ENCODE measurements at places on chromosomes 12 and 14.

GRCh38 chr12:52501490-52501889 is 8.4 kb upstream of the KRT6A start:
- DNase-seq, result no peak

DNA sequence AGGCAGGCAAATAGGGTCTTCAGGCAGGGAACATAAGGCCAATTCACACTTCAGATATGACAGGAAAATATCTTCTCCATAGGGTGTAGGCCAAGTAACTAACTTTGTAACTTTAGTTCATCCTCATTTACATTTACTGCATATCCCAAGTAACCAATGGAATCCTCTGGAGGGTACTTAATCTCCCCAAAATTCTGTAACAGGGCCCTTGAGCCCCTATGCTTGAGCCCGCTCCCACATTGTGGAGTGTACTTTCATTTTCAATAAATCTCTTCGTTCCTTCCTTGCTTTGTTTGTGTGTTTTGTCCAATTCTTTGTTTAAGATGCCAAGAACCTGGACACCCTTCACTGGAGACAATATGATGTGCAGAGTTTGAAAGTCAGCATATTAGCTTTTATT is 45.3 kb downstream of the FSCB start:
- DNase-seq, result no peak

DNA sequence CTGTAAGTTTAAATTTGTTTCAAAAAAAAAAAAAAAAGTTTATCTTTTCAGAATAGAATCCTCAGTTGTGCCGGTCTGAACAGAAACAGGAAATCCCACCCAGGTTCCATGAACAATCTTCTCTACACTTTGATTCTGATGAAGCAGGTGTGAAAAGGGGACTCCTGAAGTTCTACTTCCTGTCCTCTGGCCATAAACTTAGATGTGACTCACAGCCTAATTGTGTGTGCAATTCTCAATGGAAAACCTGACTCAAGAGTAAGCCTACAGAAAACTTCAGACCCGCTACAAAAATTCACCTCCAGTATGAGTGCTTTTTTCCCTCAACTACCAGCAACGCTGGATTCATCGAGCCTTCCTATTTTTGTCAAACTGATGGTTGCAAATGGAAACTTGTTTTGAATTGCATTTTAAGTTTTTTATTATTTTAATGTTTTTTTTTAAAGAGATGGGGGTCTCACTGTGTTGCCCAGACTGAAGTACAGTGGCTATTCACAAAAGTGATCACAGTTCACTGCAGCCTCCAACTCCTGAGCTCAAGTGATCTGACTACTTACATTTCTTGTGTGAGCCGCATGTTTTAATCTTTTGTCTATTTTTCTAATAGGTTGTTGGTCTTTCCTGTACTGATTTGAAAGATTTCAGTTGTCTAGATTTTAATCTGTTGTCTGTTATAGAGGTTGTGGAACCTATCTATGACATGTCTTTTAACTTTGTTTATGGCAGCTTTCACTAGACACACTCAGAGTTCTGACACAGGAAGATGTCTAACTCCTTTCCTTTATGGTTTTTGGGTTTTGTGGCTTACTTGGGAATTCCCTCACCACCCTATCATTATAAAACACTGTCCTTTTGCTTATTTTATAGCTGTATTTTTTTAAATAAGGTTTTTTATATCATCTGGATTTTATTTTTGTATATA is 37.6 kb downstream of the ATG14 start:
- no peak for DNase-seq

GRCh38 chr14:35405304-35405996 is 901 bp upstream of the NFKBIA start:
- DNase-seq, result no peak

GRCh38 chr12:114626-115211 is 48.2 kb downstream of the IQSEC3 start:
- no peak for DNase-seq

DNA sequence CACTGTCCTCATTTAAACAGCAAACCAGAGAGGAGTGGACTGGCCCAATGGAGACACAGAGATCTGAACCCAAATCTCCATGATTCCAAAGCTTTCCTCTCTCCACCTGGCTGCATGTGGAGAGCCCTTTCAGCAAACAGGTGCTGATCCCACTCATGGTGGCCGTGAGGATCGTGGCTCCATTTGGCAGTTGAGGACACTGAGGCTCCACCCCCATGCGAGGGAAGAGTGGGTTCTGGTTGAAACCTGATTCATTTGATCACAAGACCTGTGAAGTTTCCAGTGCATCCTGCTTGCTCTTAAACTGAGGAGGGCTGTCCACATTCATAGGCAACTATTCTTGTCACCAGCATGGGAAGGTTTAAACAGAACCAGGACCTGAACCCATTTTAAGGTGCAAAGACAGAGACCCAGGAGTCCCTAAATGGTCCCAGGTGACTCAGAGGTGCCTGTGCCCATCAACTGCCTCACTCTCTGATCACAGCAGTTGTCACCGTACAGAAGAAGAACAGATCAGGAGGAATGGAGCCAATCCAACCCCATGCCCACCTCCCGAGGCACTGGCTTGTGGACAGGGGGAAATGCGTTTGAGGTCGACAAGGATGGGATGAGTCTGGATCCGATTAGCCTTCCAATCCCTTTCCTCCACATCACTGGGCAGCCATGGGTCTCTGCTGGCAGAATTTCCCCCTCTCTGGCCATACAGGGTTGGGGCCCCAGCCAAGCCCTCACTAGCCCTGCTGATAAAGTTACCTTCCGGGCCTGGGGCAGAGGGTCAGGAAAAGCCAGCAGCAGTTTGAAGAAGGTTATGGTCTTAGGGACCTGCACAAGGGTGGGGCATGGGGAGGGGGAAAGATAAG is 45.5 kb upstream of the BCL11B start:
- DNase-seq, result no peak

GRCh38 chr12:100608776-100609175 is 35.3 kb downstream of the GAS2L3 start:
- no peak for DNase-seq

DNA sequence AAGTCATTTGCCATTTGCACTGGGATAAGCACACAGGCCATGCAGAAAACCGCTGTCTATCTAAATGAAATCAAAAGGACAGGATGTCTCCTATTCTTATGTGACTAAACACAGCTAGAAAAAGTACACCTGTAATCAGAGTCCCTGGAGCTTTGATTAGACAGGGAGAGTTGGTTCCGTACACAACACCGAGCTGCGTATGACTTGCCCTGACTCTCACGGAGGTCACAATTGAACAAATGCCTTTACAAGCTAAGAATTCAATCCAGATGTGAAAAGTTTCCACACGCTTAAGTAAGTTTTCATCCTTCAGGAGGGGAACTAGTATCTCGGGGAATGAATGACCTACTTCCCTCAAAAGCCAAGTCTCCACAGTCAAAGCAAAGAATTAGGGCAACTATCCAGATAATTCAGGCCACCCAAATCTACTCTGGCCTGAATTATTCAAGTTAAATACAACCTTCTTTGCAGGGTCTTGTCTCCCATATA is 67.5 kb downstream of the RTN1 start:
- DNase-seq, result no peak

- DNase-seq, result no peak
Observed at GRCh38 chr12:113244047-113244460, 22.8 kb downstream of the TPCN1 start.

GRCh38 chr14:93790966-93791365 is 2.7 kb upstream of the PRIMA1 start:
- DNase-seq, result no peak

GRCh38 chr14:27672047-27672446 is 1074.2 kb upstream of the NOVA1 start:
- no peak for DNase-seq

DNA sequence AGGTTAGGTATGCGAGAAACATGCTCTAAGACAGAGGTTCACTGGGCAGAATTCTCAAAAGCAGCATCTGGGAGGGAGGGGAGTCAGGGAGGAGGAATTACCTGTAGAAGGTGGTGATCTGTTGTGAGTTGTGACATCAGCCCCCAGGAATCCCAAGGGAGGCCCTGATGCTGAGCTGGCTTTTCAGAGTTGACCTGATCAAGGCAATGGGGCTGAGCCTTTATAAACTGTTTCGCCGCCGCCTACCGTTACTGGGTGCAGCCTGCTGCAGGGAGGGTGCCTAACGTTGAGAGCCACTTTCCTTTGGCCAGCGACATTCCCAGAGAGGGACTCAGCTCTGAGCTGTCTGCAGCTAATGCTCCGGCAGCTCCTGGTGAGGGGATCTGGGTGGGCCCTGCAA is 257.9 kb upstream of the TMEM132C start:
- DNase-seq, result no peak

GRCh38 chr12:92139634-92140150 is 6.0 kb downstream of the BTG1 start:
- no peak for DNase-seq

GRCh38 chr12:84315926-84316325 is 596.7 kb downstream of the SLC6A15 start:
- no peak for DNase-seq

DNA sequence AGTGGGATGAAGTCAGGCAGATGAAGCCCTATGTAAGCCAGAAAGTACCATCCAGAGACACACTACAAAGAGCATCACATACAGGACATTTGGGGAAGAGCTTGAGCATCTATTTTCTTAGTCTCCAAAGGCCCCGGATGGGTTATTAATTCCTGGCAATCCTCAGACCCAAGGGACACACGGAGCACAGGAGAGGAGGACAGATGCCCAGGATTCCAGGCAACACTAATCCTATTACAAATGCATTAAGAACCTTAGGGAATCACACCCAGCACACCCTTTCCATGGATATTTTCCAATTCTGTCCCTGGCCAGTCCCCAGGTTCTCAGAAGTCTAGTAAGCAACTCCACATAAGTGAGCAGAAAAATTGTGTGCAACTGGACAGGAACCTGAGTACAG is 65.9 kb downstream of the CMKLR1 start:
- DNase-seq, result no peak

- DNase-seq, result no peak
Observed at GRCh38 chr14:25069879-25070278, 19.9 kb upstream of the STXBP6 start.

- no peak for DNase-seq
Observed at GRCh38 chr12:27979145-27979544, 6.6 kb upstream of the PTHLH start.

DNA sequence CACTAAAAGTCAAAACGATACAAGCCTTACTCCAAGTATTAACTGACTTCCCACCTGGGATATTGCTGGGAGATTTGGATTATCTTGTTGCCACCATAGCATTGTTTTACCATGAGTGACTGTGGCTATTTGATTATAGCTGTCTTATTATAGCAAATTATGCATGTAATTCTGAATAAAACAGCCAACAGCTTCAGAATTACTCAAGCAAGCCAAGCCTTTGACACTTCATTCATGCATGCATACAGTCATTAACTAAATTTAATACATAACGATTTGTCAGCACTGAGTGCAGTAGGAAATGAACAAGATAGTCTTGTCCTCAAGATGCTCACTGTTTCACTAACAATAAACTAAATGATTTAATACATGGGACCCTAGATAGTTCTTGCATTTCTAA is 133.0 kb upstream of the FRMD6 start:
- DNase-seq, result no peak

DNA sequence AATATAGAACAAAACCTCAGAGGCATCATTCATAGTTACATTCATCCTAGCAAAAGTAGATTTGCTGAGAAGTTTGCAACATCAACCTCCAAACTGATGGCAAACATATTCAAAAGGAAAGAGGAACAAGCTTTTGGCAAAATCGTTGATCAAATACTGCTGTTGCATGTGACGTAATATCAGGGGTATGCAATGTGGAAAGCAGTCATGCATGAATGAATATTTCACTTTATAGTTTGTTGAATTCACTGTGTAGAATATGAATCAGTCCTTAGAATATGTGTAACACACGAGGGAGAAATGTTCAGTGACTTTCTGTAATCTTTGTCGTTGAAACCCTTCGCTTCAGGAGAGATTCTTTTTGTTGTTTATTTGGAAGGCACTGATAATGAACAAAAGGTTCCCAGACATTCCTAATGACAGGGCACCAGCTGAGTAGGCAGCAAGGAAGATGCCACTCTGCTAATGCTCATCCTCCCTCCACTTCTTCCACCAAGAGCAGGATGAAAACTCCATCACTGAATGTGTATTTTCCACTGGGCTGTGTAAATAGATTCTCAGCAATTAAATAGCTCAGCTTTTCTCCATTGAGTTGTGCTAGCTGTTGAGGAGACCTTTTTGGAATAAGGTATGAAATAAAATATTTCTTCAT is 126.1 kb downstream of the PELI2 start:
- DNase-seq, result no peak

DNA sequence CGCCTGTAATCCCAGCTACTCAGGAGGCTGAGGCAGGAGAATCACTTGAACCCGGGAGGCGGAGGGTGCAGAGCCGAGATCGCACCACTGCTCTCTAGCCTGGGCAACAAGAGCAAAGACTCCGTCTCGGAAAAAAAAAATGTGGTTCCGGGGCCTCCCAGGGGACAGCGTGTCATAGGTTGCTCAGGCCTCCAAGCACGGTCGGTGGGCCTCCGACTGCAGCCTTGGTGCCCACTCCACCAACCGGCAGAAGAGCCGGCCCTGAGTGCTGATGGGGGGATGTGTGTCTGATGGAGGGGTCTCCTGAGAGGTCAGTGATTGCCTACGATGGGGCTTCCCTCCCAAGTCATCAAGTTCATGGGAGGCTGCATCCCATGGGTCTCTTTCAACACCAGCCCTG is 15.9 kb downstream of the ZFYVE21 start:
- DNase-seq, result no peak
